Right ventricle myocardium inferior (tissue), 1 donor: ENCODE measurements at places on chromosomes 4 and X.

DNA sequence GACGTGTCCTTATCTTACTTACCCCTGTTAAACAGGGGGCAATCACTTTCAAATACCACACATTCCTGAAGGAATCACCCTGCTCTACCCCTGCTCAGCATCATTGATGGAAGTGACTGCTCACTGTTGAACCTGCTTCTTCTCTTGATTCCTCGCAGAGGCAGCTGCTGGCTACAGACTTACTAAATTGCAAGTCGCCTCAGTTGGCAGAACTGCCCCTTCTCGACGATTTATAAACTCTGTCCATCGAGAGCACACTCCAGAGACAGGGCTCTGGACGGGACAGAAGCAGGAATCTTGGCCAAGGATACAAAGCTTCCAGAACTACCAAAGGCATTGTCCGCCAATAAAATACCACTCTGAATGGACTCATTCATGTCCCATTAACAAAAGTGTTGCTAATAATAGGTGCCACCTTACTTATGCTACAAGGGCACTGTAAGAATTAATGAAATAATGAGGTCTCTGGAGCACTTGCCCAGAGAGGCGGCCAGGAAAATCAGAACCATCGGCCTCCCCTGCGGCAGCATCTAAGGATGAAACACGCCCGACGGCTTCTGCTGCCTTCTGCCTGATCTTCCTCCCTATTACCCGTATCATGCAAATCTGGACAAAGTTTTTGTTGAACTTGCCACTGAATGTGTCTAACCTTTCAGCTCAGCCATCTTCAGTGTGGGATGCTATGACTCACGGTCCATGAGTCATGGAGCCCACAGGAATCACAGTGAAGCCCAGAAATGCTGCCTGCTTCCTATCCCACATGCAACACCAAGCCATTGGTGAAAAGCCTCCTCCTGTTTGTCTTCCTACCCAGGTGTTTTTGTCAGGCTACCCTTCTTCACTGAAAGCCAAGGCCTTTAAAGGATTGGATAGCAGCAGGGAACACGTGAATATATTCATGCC, 164.9 kb downstream of the MAML3 start:
- no peak for DNase-seq

DNA sequence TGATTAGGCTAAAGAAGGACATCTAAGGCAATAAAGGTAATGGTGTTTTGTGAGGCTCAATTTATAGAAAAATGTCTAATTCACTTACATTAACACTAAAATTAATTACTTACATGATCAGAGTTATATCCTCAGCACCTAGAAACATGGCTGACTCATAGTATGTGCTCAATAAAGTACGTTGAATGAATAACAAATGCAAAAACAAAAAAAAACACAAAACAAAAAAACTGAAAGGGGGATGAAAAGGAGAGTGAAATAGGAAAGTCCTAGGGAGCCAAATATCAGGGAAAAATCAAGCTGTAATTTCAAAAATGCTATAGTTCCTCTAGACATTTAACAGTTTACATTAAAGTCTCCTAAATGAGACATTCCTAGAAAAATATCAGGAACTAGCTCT, 18.7 kb downstream of the MBNL3 start:
- DNase-seq = no peak

GRCh38 chrX:24149351-24150050, at the start of gene ZFX:
Gene ZFX (plus strand): TSS chrX:24149729. CDS start chrX:24172743, 23,014 bp downstream.
- peak; percentile 76 for DNase-seq

DNA sequence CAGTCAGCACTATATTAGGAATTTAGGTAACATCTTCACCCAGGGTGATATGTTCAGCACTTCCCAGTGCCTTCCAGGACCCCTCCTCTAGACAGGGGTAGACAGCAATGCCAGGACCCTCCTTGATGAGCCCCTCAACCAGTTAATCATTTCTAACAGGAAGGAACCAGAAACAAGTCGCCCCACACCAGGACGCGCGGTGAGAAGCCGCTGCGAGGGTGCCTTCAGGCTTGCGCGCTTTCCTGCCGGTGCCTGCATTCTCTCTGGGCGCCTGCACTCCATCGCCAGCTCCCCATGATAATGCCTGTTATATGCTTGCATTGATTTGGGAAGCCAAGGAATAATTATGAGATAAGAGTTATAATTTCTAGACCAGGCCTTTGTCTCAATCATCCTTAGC, 116.0 kb downstream of the ENPP6 start:
- no peak for DNase-seq

DNA sequence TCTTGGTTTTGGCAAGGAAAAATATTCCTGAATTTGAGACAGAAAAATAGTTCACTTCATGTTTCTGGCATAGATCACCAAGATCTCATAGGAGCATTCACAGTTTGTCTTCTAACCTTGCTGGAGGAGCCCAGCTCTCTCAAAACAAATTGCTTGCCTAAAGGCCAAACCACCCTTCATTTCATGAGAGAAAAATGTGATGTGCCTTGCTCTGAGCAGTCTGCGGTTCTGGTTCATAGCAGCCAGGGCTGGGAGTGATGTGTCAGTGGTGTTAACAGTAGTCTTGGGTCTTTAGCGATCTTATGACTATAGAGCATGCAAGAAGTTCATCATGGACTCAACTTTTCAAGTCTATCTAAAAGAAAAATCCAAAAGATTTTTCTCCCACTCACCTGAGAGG, 183.3 kb downstream of the DCLK2 start:
- DNase-seq = no peak

DNA sequence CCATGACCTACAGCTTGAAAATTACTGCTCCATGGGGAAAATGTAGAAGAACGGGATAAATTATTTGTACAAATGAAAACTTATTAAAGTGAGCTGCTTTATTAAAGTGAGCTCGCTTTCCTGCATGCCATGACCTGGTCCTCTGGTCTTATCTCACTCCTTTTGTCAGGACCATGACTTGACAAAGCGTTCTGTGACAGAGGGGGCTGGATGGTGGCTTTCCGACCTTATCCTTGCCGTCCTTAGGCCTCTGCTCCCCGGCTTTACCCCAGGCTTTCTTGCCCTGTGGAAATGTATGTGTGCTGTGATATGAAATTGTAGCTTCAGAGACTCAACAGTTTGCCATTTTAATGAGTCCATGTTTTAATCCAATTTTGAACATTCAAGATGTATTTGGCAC, 44.0 kb upstream of the FBXW7 start:
- no peak for DNase-seq

DNA sequence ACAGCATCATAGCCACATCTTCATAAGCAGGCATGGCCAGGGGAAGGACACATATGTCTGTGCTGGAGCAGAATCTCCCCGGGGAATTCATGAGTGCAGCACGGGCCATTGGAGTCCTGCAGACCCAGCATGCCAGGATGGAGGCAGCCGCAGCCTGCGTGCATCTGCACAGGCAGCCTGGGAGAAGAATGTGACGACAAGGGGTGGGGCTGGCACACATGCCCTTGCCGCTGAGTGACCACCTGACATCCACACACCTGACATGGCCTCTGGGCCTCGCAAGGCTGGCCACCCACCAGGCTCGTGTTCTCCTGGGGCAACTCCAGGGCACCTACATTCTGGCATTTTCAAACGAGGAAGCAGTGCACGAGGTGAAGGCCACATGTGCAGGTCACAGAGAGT, 66.2 kb upstream of the AFAP1 start:
- no peak for DNase-seq

- no peak for DNase-seq
Observed at GRCh38 chrX:151902813-151903591, 9.7 kb upstream of the MAGEA4 start.

GRCh38 chr4:76216975-76217814, 3.6 kb upstream of the SCARB2 start:
- DNase-seq = no peak

- DNase-seq = no peak
Observed at GRCh38 chr4:85611661-85612060, 136.7 kb downstream of the ARHGAP24 start.
